ENCODE measurements at places on chromosomes 4 and X.

DNA sequence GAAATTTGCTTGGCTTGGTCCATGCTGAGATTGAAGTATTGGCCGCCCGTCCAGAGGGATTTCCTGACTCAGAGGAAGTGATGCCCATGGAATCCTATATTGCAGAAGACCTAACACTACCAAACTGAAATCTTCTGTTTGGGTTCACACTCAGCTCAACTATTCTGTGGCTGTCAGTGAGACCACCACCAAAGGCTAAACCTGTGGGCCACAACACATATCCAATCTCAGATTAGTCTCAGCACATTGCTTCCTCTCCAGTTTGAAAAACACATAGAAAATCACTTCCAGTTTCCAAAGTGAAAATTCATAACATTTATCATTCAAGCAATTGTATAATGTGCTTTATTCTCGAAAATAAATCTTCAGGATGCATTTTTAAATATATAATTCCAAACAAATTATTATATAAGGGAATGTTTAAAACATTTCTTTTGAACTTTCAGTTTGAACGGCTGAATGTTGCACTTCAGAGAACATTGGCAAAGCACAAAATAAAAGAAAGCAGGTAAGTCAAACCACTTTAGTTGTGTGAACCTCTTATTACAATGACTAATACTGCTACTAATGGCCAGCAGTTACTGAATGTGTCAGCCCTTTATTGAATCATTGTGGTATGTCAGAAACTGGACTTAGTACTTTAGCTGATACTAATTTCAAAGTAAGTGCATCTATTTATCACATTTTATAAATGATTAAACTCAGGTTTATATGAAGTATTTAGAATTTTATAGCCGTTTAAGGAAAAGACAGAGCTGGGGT is 37.0 kb downstream of the GUCY1A1 start:
- no peak for DNase-seq

GRCh38 chr4:121541696-121542095 is 155.1 kb downstream of the ANXA5 start:
- DNase-seq, result no peak

DNA sequence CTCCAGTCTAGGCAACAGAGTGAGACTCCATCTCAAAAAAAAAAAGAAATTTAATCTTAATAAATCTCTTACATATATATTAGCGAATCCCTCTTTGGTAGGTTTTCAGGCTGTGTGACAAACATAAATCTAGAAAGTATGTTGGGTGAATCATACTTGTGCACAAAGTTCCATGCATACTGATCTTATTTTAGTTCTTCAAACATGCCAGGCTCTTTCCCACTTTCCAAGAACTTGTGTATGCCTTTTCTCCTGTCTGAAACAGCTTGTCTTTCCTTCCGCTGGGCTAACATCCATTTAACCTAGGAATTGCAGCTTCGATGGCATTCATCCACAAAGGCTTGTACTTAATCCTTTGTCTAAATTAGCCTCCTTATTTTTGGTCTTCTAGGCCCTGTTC is 156.6 kb upstream of the CASK start:
- DNase-seq, result no peak

GRCh38 chr4:28557755-28558154 is 1697.1 kb downstream of the STIM2 start:
- DNase-seq, result no peak

DNA sequence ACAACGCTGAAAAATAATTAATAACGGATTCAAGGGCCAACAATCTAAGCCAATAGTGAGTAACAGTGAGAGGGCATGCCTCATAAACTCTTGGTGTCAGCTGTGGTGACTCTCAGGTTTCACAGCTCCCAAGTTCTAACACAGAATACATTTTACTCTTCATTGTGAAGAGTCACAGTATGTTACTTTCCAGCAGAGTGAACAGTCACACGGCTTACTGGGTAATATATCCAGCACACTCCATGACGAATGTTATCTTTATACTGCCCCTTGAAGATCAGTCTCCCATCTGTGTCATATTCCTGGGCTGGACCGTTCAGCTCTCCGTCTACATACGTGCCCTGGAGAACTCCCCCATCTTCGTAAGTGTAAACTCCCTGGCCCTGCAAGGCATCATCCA is 23.1 kb downstream of the SETD7 start:
- peak; percentile 49 for DNase-seq

DNA sequence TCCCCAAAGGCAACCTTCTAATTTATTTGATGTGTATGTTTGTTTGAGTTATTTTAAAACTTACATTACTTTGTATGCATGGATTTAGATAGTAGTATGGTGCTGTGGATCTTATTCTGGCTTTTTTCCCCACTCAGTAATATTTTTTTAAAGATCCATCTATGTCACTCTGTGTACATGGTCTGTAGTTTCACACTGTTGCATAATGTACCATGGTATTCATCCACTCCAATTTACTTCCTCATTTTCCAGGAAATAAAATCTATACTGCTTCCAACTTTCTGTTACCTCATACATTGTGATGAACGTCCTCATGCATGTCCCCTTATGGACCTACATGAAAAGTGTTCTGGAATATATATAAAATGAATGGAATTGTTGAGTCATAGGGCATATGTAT is 17.6 kb downstream of the ARMCX2 start:
- DNase-seq, result no peak

GRCh38 chr4:136900696-136901095 is 631.6 kb downstream of the PCDH18 start:
- DNase-seq, result no peak

DNA sequence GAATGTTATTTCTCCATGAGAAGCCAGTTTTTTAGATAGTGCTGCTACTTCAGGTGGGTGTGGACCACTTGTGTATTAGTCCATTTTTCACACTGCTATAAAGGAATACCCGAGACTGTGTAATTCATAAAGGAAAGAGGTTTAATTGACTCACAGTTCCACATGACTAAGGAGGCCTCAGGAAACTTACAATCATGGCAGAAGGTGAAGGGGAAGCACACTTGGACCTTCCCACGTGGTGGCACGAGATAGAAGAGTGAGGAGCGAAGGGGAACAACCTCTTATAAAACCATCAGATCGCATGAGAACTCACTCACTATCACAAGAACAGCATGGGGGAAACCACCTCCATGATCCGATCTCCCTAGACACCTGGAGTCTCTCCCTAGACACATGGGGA is 3.4 kb upstream of the PPID start:
- no peak for DNase-seq

- DNase-seq, result no peak
Observed at GRCh38 chr4:155033604-155034003, 174.8 kb upstream of the NPY2R start.

DNA sequence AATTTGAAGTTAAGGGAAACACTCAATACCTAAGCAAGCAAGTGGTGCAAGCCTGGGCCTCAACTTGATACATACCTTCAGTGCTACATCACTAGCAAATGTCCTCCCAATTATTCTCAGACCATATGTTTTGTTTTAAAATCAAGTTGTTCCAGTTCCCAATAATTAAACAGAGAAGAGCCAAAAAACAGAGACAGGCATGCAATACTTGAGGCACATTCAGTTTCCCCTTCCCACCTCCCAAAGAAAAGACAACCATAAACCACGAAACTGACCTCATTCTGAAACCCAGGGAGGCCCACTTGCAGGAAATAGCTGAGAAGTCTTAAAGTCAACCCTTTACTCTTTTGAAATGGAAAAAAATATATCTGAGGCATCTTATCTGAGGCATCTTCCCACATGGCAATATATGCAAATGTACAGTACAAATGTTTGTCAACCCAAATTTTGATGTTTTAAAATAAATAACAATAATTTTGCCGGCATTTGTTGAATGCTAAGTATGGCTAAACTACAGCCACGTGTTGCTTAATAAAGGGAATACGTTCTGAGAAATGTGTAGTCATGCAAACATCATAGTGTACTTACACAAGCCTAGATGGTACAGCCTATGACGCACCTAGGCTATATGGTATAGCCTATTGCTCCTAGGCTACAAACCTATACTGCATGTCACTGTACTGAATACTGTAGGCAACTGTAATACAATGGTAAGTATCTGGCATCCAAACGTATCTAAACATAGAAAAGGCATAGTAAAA is 147.5 kb downstream of the TSPAN5 start:
- peak; percentile 92 for DNase-seq

DNA sequence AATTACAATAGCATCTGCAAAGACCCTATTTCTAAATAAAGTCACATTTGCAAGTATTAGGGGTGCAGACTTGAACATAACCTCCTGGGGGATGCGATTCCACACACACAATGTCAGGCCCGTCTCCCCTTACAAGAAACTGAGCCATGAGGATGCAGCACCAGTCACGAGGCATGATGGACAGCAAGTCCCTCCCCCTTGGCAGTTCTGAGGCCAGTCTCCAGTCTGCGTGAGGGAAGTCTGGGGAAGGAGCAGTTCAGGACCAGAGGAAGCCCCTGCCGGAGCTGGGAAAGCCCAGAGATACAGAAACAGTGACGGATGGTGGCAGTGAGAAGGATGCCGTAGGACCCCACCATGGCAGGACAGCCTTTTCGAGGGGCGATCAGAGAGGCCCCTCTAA is 9.4 kb downstream of the FAM53A start:
- no peak for DNase-seq

GRCh38 chr4:173420324-173420752 is 21.4 kb upstream of the SCRG1 start:
- peak; percentile 55 for DNase-seq

- DNase-seq, result no peak
Observed at GRCh38 chr4:183858011-183858615, 47.0 kb upstream of the STOX2 start.

DNA sequence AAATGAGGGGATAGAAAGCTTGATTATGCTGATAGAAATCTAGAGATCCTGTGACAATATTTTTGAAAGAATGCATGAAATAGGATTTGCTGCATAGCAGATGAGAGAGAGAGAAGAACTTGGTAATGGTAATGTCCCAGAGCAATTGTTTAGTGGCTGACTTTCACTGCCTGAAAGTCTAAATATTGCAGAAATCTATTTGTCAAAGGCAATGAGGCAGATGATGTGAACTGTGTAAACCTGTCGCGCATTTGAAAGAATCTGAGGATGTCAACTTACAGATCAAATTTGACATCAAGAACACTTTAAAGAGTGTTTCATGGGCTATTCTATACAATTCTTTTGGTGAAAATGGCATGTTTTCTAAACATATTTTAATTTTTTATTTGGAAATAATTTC is 133.6 kb downstream of the GPM6A start:
- DNase-seq, result no peak

- no peak for DNase-seq
Observed at GRCh38 chr4:78707268-78707667, 68.9 kb upstream of the BMP2K start.

GRCh38 chr4:993111-994029 is at the start of gene SLC26A1:
TSS of gene SLC26A1 (minus strand) at chr4:993404. CDS start at chr4:991703, 1,701 bp downstream.
- no peak for DNase-seq

- DNase-seq, result peak; percentile 20
Observed at GRCh38 chr4:174828845-174829701, at the start of gene GLRA3. TSS of gene GLRA3 (minus strand) at chr4:174829247. CDS start at chr4:174828811, 436 bp downstream.

DNA sequence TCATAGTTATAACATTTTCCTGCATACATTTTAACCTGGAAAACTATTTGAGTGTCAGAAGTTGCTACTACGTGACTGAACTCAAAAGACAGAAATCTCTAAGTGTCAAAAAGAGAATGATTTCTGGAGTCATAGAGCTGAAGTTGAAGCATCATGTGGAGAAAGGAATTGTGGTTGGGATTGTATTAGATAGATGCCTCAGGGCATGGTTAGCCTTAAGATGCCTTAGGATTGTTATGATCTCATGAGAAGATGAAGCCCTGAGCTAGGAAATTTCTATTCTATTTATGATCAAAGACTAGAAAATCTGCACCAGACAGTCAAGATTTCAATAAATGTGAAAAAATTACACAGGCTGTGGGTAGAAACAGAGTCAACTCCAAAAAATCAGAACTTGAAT is 20.2 kb downstream of the EPGN start:
- no peak for DNase-seq

- no peak for DNase-seq
Observed at GRCh38 chr4:186593587-186593973, 38.2 kb upstream of the MTNR1A start.

DNA sequence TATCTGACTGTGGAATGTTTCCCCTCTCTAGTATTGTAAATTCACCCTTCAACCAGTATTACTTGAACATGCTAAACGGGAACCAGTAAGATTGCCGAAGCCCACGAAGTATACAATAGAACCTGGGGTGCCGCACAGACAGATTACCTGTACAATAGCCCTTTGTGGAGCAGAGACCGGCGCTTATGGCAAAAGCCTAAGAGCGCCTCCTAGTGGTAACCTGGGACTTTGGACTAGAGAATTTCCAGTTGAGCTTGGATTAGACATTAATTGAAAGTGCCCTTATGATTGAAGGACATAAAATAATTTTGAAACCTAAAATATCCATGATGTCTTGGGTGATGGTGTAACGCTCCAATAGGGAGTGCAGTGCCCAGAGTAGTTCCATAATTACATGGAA is 14.1 kb downstream of the ZNF157 start:
- peak; percentile 62 for DNase-seq

DNA sequence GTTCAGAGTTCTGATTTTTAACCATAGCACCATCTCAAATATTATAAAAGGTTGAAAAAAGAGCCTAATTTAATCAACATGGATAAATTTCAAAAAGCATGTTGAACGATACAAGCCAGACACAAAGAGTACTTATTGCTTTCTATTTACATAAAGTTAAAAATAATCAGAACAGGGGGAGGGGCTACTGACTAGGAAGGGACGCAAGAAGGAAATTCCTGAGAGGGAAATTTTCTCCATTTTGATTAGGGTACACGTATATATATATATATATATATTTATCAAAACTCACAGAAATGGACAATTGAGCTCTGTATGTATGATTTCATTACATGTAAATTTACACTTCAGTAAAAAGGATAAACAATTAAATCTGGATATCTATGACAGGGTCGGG is 482 bp upstream of the MBTPS2 start:
- DNase-seq, result no peak

GRCh38 chr4:123649645-123650391 is 253.2 kb downstream of the SPRY1 start:
- DNase-seq, result peak; percentile 86

DNA sequence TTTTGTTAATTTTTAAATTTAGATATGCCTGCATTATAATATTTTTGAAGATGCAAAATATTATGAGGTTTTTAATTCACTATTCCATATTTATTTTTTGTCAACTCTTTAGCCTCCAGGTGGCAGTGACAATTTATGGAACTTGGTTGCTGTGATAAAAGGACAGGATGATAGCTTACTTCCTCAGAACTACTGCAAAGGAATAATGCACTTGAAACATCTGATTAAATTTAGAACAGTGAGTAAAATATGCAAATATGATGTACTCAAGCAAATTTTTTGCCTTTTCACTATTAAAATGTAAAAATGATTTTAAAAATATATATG is 45.1 kb downstream of the SPATA4 start:
- peak; percentile 13 for DNase-seq

GRCh38 chr4:8374851-8375649 is 65.5 kb downstream of the ACOX3 start:
- no peak for DNase-seq

All from muscle of back (tissue), 13 donors.